ENCODE measurements at places on chromosomes 4 and X.

DNA sequence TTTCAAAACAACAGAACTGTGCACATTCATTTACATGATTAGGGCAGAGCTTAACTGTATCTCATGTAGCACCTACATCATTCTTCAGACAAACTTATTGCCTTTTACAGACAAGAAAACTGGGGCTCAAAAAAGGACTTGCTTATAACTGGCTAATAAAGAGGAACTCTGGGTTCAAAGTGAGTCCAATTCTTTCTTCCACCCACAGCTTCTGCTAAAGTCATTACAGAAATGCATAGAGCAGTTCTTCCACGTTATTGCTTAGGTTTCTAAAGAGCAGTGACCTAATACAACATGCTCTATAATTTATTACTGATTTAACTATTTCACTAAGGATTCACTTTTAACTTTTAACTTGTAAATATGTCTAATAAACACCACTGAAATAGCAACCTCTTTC is 60.6 kb downstream of the ELOVL6 start:
- DNase-seq, result no peak

GRCh38 chr4:5503336-5503936 is 204.9 kb downstream of the EVC2 start:
- no peak for DNase-seq

- no peak for DNase-seq
Observed at GRCh38 chrX:68532831-68533533, 34.1 kb downstream of the YIPF6 start.

- DNase-seq, result no peak
Observed at GRCh38 chr4:3714642-3715001, 51.6 kb upstream of the ADRA2C start.

DNA sequence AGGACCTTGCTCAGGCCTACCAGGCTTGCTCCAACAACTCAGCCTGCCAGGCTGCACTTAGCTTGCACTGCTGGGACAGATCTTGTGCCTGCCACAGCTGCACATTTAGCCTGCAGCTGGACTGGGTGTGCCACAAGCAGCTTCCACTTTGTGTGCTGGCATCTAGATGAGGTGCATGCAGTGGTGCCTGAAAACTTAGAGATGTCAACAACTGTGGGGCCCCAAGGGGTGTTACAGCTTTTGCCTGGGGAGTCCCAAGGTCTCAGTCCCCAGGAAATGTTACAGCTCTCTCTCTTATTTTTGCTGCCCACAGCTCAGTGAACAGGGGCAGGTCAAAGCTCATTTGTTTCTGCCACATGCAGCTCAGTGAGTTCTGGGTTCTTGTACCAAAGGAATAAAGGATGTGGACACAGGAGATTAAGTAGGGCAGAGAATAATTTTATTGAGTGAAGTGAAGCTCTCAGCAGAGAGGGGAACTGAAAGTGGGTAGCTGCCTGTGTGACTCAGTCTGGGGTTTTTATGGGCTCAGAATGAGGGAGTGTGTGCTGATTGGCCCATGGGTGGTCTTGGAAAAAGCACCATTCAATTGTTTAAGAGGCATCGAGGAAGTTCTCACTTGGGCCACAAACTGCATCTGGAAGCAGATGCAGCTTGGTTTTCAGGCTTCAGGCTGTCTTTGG is 828.3 kb downstream of the TECRL start:
- DNase-seq, result no peak

DNA sequence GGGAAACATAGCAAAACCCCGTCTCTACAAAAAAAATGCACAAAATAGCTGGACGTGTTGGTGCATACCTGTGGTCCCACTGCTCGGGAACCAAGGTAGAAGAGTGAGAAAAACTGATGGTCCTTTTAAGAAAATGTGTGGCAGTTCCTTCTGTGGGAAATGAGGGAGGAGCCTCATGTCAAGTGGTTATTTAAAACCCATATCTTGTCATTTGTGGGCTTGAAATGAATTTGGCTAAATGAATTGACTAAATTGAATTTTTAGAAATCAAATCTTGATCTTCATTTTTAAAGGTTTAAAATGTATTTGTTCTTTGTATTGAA is 16.2 kb upstream of the LAMP2 start:
- DNase-seq, result no peak

- no peak for DNase-seq
Observed at GRCh38 chr4:80367737-80368136, 32.2 kb downstream of the CFAP299 start.

DNA sequence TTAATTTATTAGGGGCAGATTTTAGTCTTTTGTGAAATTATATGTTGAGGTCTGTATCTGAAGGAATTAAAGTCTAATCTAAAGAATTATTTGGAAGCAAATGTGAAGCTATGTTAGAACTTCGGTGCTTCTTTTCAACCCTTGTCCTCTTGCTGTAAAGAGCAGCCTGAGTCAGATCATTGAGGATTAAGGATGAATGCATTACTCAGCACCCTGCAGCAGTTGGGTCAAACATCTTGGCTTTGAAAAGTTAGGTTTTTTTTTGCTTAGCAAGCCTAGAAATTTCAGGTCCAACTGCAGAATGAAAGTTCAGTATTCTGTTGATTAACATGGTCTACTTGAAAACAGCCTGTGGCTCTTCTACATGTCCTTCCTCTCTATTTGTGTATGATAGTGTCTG is 57.6 kb downstream of the SLC4A4 start:
- DNase-seq, result no peak

DNA sequence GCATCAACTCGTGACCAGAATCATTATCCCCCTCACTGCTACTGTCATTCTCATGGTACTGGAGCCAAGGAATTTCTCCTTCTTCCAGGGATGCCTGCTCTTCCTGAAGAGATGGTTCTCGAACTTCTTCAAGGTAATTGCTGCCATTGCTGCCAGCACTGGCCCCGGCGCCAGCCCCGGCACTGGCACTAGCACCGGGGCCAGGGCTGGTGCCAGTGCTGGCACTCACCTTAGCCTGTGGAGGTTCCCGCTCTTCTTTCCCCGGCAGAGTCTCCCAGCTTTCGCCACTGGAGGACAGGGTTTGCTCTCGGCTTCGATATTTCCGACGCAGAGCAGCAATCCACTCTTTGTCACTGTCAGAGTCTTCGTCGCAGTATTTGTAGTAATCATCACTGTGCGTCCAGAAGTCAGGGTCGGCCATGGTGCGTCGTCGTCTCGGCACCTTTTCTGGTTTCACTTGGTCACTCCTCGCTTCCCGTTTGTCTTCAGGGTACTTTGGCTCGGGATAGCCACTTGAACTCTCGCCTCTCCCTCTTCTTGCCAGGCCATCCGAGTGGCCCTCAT is 3.4 kb downstream of the PJA1 start:
- DNase-seq, result no peak

DNA sequence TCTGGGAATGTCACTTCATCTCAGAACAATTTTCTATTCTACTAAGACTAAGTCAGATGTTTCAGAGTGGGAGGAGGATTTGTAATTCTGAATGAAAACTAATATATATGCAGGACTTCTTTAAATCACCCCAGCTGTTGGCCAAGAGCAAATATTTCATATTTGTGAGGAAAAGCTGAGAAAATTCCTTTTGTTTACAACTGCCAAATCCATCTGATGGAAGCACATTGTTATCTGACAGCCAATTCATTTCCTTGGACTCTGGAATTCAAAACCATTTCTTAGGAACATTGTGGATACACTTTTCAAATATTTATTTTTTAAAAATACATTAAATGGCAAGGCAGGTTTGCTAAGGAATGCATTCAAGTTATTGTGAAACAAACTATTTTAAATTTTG is 8.0 kb downstream of the SLIT2 start:
- no peak for DNase-seq

GRCh38 chrX:40177117-40177430 is 79.3 kb upstream of the BCOR start:
- no peak for DNase-seq

- no peak for DNase-seq
Observed at GRCh38 chr4:177281351-177281909, 28.2 kb upstream of the NEIL3 start.

- no peak for DNase-seq
Observed at GRCh38 chr4:25654971-25655963, at the start of gene SLC34A2. TSS of gene SLC34A2 (plus strand) at chr4:25655851. CDS start at chr4:25662501, 6,650 bp downstream.

DNA sequence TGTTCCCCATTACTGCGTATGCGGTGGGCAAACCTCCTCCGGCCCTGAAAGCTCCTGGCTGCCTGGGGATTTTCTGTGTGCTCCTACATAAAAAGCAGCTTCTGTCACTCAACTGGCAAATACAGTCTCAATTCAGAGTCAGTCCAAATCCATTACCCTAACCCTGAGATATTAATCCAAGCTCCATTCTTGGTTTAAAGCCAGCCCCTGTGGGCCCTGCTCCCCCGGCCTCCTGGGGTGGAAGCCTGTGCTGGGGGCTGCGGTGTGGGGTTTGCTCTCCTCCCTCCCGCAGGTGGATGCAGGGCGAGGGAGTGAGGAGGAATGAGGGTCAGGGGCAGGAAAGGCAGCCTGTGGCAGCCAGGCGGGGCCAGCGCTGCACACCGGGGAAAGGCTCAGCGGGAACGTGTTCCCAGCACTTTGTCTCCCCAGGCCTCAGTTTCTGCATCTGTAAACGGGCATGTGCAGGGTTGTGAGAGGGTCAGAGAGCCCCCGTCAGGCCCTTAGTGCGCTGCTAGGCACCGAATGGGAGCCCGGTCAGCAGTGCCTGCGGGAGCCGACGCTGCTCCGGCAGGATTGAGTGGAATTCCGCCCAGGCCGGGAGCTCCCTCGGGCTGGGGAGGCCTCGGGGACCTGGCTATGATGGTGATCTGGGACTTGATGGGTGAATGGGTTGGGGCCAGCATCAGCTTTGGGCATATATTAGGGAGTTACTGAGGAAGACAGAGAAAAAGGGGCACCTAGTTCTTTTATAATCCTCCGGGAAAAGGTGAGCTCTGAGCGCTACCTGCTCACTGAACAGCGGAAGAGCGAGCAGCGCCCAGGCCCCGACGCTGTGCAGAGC is 6.3 kb upstream of the RGS12 start:
- no peak for DNase-seq

DNA sequence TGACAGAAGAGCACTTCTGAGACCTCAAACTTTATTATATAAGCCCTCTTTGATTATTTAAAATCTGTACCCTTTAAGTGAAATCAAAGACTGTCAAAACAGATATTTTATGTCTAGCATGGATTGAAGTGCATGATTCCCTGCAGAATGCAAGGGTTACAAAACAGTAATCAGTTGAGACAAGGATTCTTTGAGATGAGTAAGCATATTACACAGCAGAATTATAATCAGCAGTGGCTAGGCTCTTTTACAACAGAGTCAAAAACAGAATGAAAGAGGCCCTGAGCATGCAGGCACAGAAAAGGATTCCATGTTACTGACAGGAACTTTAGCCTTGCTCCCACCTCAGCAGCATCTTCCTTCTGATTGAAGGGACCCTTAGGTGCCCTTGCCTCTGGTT is 487.9 kb upstream of the GALNT7 start:
- no peak for DNase-seq

GRCh38 chr4:14079601-14080000 is 452.1 kb upstream of the BOD1L1 start:
- DNase-seq, result no peak

Data from CD4-positive, alpha-beta T cell treated with Interleukin-6 for 4 hours (primary cell).